ENCODE measurements at places on chromosomes 11 and 22. TPM values are rescaled to one million over a fixed set of nuclear protein-coding genes. Genes with fewer than 3 reads are reported as not detected.
A peak's percentile ranks its signal among the peaks of the same experiment; 100 is the strongest.

- peak; percentile 54 for DNase-seq
Observed at GRCh38 chr11:33976495-33977199, 74.9 kb upstream of the CAPRIN1 start.

DNA sequence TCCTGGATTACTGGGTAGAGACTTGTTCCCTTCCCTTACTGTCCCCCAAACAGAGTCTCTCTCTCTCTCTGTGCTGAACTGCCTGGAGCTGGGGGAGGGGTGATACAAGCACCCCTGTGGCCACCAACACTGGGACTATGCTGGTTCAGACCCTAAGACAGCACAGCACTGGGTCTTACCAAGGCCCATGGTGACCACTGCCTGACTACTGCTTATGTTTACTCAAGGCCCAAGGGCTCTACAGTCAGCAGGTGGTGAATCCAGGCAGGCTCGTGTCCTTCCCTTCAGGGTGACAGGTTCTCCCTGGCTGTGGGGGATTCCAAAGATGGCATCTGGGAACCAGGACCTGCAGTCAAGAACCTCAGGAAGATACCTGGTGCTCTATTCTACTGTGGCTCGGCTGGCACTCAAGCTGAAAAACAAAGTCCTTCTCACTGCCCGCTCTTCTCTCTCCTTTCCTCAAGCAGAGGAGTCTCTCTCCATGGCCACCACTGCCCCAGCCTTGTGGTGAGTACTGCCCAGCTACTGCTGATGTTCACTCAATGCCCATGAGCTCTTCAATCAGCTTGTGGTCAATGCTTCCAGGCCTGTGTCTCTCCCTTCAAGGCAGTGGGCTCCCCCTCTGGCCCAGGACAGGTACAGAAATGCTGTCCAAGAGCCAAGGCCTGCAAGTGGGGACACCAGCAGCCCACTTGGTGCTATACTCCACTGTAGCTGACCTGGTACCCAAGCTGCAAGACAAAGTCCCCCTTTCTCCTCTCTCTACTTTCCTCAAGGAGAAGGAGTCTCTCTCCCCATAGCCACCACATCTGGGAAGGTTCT, 41.8 kb upstream of the SHANK2 start:
- DNase-seq: no peak

DNA sequence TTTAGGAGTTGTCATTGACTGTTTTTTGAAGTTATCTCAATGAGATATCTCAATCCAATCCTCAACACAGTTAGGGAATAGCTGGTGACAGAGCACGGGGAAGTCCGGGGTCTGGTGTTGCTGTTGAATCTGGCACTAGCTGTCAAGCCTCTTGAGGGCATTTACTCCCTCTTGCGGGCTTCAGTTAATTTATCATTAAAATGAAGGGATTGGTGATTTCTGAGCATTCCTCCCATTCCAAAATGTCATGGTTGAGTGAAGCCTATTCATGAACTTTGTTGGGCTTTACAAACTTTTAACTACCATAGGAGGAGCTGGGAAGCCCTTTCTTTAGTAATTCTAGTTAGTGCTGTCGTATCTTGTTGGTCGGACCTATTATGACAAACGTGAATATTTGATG, 40.2 kb downstream of the UVRAG start:
- no peak for DNase-seq

GRCh38 chr11:20980736-20981135, 311.4 kb downstream of the NELL1 start:
- DNase-seq: no peak

DNA sequence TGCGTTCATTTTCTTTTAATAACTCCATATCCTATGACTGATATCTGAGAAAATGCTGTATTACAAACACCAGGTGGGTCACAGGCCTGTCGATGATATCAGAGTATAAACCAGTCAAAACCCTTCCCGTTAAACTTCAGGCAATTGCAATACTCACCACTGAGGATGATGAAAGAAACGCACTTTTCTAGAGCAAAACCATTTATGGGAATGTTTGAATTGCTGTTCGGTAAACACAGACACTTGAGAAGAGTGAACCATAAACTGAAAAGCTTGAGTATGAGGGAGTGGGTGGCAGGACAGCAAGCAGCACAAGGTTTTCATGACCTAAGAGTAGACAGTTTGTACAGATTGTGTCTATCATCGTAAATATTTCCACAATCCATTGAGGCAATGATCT, 139.8 kb upstream of the CEP126 start:
- DNase-seq: peak; percentile 63

Gene MMP10
- total RNA-seq: 0.86 TPM

DNA sequence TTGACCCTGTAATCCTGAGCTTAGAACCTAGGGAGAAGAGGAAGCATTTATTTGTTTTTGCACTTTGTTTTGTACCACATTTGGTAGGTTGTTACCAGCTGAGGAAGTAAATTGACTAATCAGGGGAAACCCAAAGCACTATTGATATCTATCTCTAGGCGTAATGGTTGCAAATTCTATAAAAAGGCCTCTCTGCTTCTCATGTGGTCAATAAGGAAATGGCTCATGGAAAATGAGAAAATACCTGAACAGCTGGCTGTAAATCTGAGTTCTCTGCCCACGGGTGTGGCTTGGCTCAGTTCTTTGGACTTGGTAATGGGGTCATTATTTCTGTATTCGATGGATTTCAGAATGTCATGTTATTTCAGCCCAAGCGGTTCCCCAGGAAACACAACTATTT, 42.4 kb downstream of the BARX2 start:
- DNase-seq: no peak

GRCh38 chr11:11512090-11512489, 109.7 kb downstream of the GALNT18 start:
- no peak for DNase-seq

DNA sequence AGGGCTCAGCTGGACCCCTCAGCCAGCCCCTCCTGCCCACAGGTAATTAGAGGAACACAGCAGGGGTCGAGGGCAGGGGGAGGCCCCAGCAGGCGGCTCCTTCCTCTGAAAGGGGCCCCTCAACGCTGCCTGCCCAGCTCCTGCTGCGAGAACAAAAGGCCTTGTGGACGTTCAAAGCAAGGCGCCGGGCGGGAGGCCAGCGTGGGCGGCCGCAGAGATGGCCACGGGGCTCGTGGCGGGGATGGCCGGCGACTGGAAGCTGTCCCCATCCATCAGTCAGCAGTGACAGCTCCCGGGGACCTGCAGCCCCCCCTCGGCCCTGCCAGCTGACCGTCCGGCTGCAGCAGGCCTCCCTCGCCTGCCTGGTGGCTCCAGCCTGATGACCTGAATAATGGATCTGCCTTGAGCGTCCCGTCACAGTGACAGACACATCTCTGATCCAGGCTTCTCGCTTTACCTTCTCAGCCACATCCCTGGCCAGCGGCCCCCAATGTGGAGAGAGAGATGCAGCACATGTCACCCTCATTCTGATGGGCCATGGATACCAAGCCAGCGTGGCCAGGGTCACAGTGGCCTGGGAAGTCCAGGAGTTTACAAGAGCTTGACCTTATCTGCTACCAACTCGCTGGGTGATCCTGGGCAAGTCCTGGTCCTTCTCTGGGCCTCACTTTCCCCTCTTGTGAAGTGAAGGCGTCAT, 159.3 kb downstream of the MN1 start:
- DNase-seq: no peak

GRCh38 chr11:65849771-65850216, 8.2 kb downstream of the CFL1 start:
- DNase-seq: no peak

- DNase-seq: peak; percentile 5
Observed at GRCh38 chr11:77324508-77324907, 23.0 kb upstream of the GDPD4 start.

GRCh38 chr22:23775779-23776375, 3.2 kb downstream of the MMP11 start:
- no peak for DNase-seq

Gene SCO2
- total RNA-seq: 2.6 TPM

Data from fibroblast of villous mesenchyme (primary cell).